ENCODE measurements at places on chromosomes 16 and 17. TPM values are rescaled to one million over a fixed set of nuclear protein-coding genes. Genes with fewer than 3 reads are reported as not detected.

DNA sequence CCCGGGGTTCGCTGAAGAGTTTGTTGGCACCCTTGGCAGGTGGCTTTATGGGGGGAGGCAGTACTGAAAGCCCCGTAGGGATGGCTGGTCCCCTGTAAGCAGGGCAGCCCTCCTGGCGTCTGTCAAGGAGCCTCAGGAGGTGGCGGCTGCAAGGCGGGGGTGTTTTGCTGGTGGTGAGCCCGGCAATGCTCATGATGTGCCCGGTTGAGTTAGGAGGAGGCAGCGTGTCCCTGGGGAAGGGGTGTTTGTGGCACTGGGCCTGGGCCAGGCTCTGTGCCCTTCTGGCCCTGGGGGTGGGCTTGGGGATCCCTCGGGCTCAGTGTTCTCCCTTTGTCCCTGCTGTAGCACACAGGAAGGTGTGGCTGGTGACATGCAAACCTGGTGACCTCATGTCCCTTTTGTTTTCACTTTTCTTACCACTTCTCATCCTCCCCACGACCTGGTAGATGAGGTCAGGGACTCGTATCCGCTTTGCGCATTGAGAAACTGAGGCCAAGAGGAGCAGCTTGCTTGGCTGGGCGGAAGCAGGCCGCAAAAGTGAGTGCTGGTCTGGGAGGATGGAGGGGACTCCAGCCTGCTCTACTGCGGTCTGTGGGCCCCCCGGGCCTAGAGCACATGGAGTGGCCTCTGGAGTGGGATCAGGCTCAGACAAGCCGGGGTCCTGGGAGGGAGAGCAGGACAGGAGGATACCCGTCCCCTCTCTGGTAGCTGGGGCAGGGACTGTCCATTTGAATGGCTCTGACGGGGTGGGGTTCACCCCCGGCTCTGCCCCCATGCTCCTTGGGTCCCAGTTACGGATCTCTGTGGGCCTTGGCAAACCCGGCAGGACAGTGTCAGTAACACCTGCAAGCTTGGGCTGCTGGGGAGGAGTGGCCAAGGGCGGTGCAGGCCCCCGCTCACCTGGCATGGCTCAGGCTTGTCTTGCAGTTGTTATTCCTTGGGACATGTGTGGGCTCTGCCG, 2.2 kb downstream of the SNN start:
- no peak for DNase-seq

- DNase-seq = no peak
Observed at GRCh38 chr17:62059414-62059813, 5.7 kb downstream of the MED13 start.

- no peak for DNase-seq
Observed at GRCh38 chr16:35221482-35222185, 1762.2 kb downstream of the TP53TG3F start.

DNA sequence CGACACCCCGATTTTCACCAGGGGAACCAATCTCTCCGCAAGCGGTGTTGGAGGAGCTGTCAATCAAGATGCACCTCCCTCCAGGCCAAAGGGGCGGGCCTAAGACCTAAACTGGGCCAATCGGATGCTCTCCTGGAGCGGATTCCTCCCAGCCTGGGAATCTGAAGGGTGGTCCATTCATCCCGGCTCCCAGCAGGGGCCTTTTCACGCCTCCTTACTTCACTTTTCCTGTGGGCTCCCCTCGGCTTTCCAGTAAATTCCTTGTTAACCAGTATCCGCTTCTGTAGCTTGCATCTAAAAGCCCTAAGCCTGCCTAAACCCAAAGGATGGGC, 17.1 kb downstream of the C16orf74 start:
- no peak for DNase-seq

GRCh38 chr17:61416211-61416539, 16.5 kb downstream of the TBX2 start:
- DNase-seq = no peak

GRCh38 chr16:70156207-70156978, 17.2 kb upstream of the CLEC18C start:
- no peak for DNase-seq

GRCh38 chr17:81043725-81044427, 8.9 kb downstream of the BAIAP2 start:
- DNase-seq = peak; percentile 61

GRCh38 chr17:69967910-69968411, 107.1 kb upstream of the KCNJ16 start:
- DNase-seq = peak; percentile 62

DNA sequence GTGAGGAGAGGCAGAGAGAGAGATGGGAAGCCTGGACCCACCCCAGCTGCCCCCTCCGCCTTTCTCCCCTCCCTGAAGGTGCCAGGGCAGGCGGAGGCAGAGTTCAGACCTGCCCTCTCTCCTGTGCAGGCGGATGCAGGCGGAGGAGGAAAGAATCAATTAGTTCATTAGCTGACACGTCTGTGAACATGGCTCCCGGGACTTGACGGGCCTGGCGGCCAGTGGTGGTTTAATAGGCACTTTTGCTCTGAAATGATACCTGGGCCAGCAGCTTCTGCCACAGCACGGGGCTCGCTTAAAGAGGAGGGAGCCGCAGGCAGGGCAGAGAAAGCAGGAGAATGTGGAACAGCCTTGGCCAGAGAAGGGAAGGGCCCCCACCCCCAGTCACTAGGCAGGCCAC, 98.1 kb downstream of the SDK2 start:
- DNase-seq = no peak

DNA sequence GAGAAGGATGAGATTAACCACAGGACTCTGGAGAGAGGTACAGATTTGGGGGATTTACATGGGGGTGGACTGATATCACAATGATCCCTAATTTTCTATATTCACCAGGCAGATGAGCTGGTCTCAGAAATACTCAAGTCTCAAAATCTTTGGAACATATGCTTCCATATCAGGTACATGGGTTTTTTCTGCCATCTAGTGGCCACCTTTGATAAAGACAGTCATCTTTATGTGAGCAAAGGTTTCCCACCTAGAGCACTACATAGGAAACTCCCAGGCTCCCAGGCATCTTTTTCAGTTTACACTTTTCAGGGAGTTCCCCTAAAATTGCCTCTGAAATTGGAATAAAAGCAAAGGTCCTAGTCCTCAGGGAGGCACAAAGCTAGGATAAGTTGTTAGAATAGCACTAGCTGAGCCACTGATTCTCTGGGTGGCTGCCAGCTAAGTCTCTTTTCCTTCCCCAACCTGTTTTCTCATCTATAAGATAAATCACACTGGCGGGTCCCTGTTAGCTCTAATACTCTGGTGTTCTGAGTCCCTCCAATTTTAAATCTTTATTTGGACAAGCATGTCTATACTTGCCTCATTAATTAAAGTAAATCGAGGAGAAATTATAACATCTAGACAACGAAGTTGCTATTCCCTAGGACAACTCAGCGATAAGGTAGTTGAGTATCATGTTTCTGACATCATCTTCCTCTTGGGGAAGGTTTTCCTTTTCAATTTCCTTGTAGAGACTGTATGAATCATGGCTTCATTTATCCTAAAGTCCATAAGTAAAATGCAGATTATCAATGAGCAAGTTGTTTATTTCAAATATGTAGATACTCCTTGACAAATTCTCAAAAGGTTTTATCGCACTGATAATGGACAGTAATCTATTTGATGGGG, 19.0 kb upstream of the MON1B start:
- DNase-seq = peak; percentile 86

DNA sequence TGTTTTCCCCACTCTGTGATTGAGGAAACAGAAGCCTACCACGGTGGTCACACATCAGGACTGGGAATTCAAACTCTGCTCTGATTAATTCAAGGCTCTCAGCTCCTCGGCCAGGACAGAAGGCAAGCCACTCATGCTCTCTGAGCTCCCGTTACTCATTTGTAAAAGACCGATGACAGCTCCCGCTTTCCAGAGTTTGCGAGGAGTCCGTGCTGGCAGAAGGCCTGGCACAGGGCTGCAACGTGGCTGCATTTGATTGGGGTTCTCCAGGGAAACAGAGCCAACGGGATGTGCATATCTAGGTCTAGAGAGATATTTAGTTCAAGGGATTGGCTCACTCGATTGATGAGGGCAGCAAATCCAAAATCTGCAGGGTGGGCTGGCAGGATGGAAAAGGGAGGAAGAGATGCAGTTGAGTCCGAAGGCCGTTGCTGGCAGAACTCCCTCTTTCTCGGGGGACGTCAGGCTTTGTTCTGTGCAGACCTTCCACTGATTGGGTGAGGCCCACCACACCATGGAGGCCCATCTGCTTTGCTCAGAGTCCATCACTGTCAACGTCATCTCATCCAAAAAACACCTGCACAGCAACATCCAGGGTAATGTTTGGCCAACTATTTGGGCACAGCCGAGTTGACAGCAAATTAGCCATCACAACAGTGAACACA, 215.5 kb upstream of the RPL38 start:
- no peak for DNase-seq

DNA sequence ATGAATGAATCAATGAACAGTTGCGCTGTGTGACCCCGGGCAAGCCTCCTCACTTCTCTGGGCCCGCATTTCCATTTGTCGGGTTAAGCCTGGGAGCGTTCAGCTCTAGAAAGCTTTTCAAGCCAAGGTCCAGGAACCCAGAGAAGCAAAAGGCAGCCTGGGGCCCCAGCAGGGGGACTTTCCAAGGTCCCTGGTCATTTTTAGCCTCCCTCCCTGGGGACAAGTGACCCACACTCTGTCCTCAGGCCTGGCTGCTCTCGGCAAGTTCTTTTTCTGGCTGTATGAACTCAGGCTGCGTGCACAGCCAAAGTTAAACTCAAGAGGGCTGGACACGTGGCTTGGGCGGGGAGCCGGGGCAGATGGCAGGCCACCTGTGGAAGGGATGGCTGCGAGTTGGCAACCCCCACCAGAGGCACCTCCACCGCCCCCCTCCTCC, 41.4 kb upstream of the CIBAR2 start:
- no peak for DNase-seq

GRCh38 chr17:42536048-42536371, at the start of gene NAGLU:
Gene NAGLU, plus strand, starts transcription at chr17:42536241. Its CDS starts 32 bp downstream, at chr17:42536273.
- peak; percentile 91 for DNase-seq

DNA sequence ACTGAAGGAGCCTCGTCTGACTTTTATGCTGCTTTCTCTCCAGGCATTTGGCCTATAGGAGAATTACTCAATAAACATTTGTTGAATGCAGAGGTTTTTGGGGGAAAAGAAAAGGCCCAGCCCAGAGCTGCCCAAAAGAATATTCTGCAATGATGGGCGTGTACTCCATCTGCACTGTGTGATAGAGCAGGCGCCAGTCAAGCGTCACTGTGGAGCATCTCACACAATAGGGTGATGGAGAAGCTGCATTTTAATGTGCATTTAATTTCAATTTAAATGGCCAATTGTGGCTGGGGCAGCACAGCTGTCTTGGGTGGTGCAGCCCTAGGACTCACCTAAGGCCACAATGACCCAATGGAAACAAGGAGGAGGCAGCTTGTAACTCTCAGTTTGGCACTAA, 20.6 kb downstream of the GLYR1 start:
- DNase-seq = no peak

DNA sequence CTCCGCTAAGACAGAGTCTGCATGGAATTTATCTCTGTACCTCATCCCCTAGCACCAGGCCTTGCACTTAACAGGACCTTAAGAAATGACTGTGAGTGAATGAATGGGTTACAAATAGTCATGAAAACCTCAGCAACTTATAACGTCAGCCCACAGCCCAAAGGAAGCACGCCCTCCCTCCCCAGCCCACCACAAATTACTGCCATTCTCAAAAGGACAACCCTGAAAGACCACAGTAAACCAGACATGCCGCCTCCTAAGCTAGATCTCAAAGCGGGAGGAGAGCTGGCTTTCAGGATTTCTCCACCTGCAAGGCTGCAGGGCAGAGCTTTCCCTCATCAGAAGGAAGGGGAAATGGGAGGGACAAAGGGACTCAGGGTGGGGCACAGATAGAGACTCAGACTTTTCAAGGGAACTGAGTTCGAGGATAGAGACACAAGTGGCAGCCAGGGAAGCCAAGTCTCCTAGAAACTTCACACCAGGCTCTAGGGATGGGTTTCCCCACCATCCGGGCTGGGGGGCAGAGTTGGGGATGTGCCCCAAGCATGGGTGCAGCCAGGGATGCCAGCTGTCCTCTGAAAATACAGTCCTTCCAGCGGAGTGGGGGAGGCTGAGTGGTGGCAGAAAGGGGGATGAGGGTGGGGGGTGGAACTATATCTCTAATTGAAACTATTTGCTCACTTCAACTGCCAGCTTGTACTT, 56.7 kb downstream of the PLXDC1 start:
- DNase-seq = no peak

DNA sequence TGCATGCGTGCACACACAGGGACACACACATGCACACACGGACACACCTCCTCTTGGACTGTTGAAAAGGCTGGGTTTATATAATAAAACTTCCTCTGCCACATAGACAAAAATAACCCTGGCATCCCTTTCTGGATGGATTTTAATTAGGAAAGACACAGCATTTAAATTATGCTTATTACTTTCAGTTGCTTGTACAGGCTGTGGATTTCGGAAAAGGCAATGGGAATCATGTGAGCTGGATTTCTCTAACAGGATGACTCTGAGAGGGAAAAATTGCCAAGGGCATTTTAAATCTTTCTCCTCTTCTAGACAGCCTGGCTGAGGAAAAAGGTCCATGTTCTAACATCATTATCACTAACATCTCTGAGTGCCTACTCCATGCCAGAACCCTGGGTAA, 75.9 kb downstream of the HLF start:
- no peak for DNase-seq

GRCh38 chr16:70713342-70713741, 27.5 kb upstream of the MTSS2 start:
- no peak for DNase-seq

- DNase-seq = peak; percentile 81
Observed at GRCh38 chr16:51538707-51539498, 387.8 kb upstream of the SALL1 start.

DNA sequence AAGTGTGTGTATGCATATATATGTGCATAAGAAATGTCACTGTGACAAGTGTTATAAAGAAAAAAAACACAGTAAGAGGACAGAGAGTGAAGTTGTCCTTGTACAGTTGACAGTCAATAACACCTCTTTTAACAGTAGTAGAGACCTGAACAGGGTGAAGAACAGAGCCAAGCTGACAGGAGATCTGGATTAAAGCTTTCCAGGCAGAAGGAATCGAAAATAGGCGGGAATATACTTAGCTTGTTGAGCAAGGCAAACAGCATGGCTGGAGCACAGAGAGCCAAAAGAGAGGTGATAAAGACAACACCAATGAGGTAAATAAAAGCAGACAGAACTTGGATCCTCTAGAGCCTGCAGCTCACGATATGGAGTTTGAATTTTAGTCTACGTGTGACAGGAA, 64.8 kb downstream of the KANSL1 start:
- DNase-seq = no peak

GRCh38 chr17:50949128-50949988, 83.2 kb upstream of the TOB1 start:
- no peak for DNase-seq

GRCh38 chr16:26688105-26688504, 378.6 kb upstream of the C16orf82 start:
- no peak for DNase-seq

GRCh38 chr17:50573866-50574611, 13.5 kb downstream of the CACNA1G start:
- DNase-seq = no peak

Gene NPIPB13
- total RNA-seq = 4.3 TPM

Gene CD300H
- total RNA-seq = not detected

Gene OTOA
- not detected for total RNA-seq

Gene LPCAT2
- 23.9 TPM for total RNA-seq

Gene EPOP
- 0.65 TPM for total RNA-seq

Gene TRPV3
- total RNA-seq = not detected

Gene CLEC3A
- not detected for total RNA-seq

Gene DLG4
- 21.5 TPM for total RNA-seq

Gene TLCD2
- total RNA-seq = 1.8 TPM

Gene ACSF3
- total RNA-seq = 27.2 TPM

Gene CRISPLD2
- total RNA-seq = 1.0 TPM

Gene TMIGD1
- total RNA-seq = not detected
